ENCODE measurements at places on chromosomes 1 and 21.
A peak's percentile ranks its signal among the peaks of the same experiment; 100 is the strongest.

DNA sequence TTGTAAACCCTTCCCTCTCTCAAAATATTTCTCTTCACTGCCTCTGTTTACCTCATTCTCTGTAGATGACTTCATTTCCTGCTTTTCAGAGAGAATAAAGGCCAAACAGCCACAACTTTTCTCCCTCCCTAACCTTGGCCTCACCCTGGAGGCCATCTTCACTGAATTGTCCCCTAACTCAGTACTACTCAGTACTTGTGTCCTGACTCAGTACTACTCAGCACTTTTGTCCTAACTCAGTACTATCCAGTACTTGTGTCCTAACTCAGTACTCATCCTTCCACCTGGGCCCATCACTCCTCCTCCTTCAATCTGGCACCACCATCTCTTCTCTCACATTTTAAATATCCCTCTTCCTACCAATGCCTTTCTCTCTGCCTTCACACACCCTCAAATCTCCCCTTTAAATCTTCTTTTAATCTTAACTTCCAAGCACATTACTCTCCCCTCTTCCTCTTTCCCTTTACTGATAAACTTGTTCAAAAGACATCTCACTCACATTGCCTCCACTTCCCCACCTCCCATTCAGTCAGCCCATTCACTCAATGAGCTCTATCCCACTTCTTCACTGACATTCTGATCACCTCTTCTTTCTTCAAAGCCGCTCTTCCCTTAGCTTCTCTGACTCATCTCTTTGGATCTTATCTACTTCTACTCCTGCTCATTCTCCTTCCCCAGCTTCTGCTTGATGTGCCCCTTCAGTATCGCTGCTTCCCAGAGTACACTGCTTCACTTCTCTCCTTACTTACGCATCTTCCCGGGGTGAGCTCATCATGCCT, 121.4 kb downstream of the RNF220 start:
- no peak for DNase-seq

DNA sequence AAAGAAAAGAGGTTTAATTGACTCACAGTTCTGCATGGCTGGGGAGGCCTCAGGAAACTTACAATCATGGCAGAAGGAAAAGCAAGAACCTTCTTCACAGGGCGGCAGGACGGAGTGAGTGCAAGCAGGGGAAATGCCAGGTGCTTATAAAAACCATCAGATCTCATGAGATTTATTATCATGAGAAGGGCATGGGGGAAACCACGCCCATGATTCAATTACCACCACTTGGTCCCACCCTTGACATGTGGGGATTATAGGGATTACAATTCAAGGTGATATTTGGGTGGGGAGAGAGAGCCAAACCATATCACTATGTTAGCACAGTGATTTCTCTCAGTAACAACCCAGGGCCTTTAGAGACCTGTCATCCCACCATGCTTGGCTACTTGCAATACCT, 39.9 kb downstream of the LRRN2 start:
- DNase-seq: no peak

GRCh38 chr1:92933459-92933858, 27.8 kb downstream of the DIPK1A start:
- no peak for DNase-seq

- no peak for DNase-seq
These were observed 47.1 kb downstream of the KANK4 start for GRCh38 chr1:62271948-62272728.

DNA sequence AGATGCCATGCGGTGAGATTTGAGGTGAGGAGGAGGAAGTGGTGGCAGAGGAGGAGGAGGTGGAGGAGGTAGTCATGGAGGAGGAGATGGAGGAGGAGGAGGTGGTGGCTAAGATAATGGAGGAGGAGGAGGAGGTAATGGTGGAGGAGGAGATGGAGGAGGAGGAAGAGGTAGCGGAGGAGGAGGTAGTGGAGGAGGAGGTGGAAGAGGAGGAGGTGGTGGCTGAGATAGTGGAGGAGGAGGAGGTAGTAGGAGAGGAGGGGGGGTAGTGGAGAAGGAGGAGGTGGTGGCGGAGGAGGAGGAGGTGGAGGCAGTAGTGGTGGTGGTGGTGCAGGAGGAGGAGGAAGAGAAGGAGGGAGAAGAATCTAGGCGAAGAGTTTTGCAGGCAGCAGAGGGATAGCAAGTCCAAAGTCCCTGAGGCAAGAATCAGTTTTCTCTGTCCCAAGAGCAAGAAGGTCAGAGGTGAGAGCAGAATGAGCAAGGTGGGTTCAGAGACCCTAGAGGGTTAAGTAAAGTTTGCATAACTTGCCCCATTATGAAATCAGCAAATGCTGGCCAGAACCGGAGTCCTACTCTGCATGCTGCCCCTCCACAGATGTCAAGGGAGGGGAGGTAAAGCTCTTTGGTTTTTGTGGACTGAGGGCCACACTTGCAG, 38.9 kb upstream of the GNPAT start:
- no peak for DNase-seq

DNA sequence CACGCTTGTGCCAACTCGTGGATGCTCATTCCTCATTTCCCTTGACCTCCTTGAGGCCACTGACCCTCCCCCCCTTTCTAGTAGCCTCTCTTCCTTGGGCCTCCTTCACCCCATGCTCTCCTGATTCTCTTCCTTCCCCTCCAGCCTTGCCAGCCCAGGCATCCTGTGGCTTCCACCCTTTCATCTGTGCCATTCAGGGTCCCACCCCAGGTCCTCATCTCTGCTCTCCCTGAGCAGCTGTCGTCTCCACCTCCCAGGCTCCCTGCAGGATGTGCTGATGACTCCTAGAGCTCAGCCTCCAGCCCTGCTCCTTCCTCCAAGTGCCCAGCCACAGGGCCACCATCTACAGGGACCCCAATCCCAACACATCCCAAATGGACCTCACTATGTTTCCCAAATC, 197.4 kb downstream of the GRIK3 start:
- no peak for DNase-seq

DNA sequence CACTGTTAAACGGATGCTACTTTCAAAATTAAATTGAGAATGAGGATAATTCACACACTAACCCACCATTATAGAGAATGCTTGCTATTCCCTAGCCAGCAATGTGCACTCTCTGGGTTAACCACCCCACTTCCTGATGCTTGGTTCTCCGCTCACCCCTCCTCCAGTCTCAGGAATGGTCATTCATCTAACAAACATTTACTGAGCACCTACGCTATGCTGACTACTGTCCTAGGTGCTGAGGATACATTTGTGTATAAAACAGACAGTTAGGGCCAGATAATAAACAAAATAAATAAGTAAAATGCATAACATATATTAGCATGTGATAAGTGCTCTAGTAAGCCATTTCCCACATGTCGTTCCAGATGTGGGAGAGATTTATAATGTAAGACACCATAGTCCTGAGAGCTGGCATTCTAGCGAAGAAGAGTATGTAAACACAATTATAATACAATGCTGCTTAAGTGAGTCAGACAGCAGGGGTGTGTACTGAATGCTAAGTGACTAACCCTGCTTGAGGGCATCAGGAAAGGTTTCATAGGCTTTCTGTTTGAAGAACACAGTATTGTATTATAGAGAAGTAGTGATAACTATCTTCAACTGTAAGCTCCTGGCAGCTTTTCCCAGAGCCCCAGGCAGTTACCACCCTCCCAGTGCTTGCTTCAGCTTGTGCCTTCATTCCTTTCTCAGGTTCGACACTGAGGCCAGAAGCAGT, 126.7 kb upstream of the CACHD1 start:
- DNase-seq: peak; percentile 98

DNA sequence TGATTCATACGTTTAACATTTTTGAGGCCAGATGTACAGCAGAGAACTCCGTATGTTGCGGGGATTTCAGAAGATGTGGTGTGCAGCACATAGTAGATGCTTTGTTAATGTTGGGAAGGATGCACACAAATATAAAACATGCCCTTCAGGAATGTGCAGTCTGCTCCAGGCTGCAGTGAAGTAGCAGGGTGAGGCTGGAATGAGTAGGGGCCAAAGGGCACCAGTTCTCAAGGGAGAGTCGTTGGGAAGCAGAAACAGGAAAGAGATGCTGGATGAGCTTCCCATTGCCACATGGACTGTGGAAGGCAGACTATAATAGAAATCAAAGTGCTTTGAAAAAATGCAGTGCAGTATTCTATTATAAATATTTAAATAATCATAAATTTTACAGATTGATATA, 126.9 kb downstream of the NOS1AP start:
- no peak for DNase-seq

GRCh38 chr1:8910914-8911313, 32.4 kb upstream of the ENO1 start:
- peak; percentile 52 for DNase-seq

DNA sequence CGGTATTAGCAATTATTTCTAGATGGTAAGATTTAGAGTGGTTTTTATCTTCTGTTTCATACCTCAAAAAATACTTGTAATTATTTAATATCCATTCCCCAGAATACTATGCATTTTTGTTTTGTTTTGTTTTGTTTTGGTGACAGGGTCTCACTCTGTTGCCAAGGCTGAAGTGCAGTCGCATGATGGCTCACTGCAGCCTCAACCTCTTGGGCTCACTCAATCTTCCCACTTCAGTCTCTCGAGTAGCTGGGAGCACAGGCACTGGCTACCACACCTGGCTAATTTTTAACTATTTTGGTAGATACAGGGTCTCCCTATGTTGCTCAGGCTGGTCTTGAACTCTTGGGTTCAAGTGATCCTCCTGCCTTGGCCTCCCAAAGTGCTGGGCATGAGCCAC, 252.7 kb downstream of the AKT3 start:
- DNase-seq: peak; percentile 37

- no peak for DNase-seq
These were observed 109.8 kb downstream of the DUSP10 start for GRCh38 chr1:221632072-221632471.

GRCh38 chr1:58911841-58912499, 128.1 kb upstream of the JUN start:
- DNase-seq: no peak

DNA sequence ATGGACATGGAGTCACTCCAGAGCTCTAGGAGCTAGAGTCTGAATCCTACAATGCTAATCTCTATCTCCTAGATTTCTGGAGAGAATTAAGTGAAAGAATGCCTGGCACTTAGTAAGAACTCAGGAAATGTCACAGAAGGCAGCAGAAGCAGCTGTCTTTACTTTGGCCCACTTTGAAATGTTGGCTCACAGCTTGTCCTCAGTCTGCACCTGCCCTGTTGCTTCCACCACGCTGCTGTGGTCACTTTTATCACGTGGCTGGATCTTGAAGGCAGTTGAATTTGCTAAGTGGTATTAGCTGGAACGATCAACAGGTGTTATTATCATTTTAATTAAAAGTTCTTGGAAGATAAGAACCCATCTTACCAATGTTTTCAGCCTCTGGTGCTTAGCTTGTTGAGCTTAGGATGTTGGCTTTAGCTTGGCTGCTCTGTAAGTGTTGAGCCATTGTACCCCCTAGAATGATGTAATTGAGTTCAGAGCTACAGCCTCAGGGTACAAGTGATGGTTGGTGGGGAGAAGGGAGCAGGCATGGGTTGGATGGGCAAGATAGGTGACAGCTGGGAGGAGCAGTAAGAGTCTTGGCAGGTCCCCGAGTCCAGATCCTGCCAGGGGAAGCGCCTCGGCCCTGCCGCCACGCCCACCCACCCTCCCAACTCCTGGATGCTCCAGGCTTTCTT, 41.9 kb upstream of the EPS8L3 start:
- DNase-seq: no peak

- DNase-seq: no peak
These were observed 93.5 kb downstream of the PRKAB2 start for GRCh38 chr1:147078606-147079399.

GRCh38 chr1:53982034-53982762, 35.8 kb downstream of the LDLRAD1 start:
- peak; percentile 75 for DNase-seq

DNA sequence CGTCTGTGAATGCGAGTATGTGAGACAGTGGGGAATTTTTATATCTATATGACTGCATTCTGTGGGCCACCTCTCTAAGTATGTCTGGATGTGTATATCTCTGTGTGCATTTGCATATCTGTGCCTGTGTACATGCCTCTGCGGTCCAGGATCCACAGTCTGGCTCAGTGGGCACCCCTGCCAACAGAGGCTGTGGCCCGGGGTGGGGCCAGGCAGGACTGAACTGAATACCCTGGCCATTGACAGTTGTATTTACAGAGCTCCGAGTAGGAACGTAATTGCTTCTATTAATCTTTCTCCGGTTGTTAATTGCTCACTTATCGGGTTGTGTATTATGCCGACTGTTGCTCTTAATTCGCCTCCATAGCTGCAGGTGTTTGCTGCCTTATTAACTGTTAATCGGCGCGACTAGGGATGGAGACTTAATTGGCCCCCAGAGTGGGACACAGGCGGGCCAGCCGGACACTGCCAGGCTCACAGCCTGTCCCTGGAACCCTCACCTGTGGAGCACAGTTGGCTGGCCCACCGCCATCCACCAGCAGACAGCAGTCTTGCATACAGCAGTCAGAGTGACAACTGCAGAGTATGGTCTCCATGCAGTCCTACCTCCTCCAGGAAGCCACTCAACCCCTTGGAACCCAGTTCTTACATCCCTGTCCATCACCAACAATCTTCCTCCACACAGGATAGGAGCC, 22.4 kb upstream of the ADGRB2 start:
- DNase-seq: no peak

DNA sequence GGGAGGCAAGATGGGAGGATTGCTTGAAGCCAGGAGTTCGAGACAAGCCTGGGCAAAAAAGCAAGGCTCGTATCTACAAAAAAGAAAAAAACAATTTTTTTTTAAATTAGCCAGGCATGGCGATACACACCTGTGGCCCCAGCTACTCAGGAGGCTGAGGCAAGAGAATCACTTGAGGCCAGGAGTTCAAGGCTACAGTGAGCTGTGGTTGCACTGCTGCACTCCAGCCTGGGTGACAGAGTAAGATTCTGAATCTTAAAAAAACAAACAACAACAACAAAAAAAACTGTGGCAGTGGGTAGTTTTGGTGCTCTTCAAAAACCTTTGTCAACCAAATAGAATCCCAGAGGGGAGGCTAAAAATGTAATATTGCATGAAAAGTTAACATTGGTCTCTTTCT, 734 bp downstream of the PTPN22 start:
- DNase-seq: no peak

GRCh38 chr1:244052016-244052727, 1.1 kb downstream of the ZBTB18 start:
- no peak for DNase-seq

- DNase-seq: peak; percentile 24
These were observed 1049.6 kb upstream of the ADGRL4 start for GRCh38 chr1:80056179-80056578.

All from renal cortical epithelial cell (primary cell).